ENCODE measurements at places on chromosomes 5 and 9. TPM values are rescaled to one million over a fixed set of nuclear protein-coding genes. Genes with fewer than 3 reads are reported as not detected.

DNA sequence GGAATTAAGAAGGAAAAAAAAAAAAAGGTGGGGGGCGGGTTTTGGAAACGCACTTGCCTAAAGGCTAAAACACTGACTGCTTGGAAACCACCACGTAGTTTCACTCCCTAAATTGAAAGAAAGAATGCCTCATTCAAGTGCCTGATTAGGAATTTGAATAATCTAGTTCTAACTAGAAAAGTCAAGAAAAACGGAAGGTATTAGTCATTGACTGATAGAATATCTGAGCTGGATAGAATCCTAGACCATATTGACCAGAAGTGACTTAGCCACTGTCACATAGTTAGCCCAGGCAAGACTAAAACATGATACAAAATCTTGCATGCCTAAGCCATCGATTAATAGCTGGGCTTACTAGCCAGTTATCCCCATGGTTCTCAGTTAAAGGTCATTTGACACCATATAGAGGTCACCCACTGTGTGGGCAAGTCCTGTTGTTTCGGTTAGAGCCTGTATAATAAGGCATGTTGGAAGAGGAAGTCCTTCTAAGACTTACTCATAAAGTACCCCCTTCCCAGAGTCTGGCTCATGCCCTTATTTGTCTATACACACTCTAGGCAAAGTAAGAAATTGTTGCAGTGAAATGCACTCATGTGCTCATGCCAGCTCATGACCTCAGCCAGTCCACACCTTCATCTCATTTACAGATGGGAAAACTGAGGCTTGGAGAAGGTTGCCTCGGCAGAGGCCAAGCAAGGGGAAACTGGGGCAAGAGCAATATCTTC, 40.2 kb downstream of the SH3RF2 start:
- H3K27ac ChIP-seq = no peak overlapping the region
- H3K36me3 ChIP-seq = no peaks in the 10 kb centered on the region
- H3K4me1 ChIP-seq = no peaks in the 10 kb centered on the region

The CDKN2B gene
- 33.1 TPM for total RNA-seq

- peak overlapping the region; percentile 86 for H3K27ac ChIP-seq
- DNase-seq = no peak
- H3K36me3 ChIP-seq = no peaks in the 10 kb centered on the region
- H3K27me3 ChIP-seq = no peaks in the 10 kb centered on the region
- H3K4me3 ChIP-seq = no peak overlapping the region
Observed at GRCh38 chr9:99103054-99103895, 1.6 kb upstream of the TGFBR1 start.

DNA sequence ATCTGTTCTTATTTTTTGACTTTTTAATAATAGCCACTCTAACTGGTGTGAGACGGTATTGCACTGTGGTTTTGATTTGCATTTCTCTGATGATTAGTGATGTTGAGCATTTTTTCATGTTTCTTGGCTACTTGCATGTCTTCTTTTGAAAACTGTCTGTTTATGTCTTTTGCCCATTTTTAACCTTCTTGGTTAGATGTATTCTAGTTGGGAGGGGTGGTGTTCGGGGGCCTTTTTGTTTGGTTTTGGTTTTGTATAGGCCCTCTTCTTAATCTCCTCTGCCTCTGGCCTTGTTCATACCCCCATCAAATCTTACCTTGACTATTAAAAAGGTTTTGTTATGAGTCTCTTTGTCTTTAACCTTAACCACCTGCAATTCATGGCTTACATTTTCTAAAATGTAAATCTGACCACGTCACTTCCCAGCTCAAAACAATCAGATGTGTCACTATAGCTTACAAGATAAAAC, 107.8 kb upstream of the NR4A3 start:
- H3K4me3 ChIP-seq = no peak overlapping the region
- no peak overlapping the region for H3K27ac ChIP-seq
- H3K27me3 ChIP-seq = no peaks in the 10 kb centered on the region
- DNase-seq = no peak

GRCh38 chr9:10268531-10269485, 344.0 kb downstream of the PTPRD start:
- H3K27me3 ChIP-seq = no peaks in the 10 kb centered on the region
- no peaks in the 10 kb centered on the region for H3K4me1 ChIP-seq
- no peak overlapping the region for H3K27ac ChIP-seq
- DNase-seq = no peak
- no peak overlapping the region for H3K4me3 ChIP-seq
- H3K36me3 ChIP-seq = no peaks in the 10 kb centered on the region

DNA sequence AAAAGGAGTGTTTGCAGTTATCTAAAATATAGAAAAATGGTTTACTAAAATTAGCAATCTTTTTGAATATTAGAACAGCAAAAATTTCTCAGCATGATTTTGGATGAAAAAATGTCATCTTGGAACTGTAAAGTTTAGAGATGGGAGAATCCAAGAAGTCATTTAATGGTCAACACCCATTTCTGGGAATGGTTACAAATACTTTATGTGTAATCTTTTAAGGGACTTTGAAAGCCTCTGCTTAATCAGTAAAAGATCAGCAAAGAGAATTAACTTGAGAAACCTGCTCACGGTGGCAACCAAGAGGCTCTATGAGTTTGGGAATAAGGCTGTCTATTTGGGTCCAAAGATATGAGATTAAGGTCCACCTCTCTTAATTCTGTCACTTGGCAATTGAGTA, 13.0 kb downstream of the C1QTNF3 start:
- no peak overlapping the region for H3K4me3 ChIP-seq
- no peaks in the 10 kb centered on the region for H3K27me3 ChIP-seq
- DNase-seq = no peak
- H3K36me3 ChIP-seq = no peaks in the 10 kb centered on the region
- H3K27ac ChIP-seq = no peak overlapping the region
- no peaks in the 10 kb centered on the region for H3K4me1 ChIP-seq

The SLC6A3 gene
- total RNA-seq = 0.20 TPM

- no peak overlapping the region for H3K4me3 ChIP-seq
- H3K27ac ChIP-seq = no peak overlapping the region
- no peaks in the 10 kb centered on the region for H3K36me3 ChIP-seq
- no peaks in the 10 kb centered on the region for H3K4me1 ChIP-seq
Observed at GRCh38 chr5:54573812-54574489, 56.4 kb downstream of the SNX18 start.

The IRX2 gene
- not detected for total RNA-seq
